ENCODE measurements at places on chromosomes 2 and 18.

GRCh38 chr18:3180325-3180724, 39.4 kb downstream of the MYOM1 start:
- no peak for DNase-seq

DNA sequence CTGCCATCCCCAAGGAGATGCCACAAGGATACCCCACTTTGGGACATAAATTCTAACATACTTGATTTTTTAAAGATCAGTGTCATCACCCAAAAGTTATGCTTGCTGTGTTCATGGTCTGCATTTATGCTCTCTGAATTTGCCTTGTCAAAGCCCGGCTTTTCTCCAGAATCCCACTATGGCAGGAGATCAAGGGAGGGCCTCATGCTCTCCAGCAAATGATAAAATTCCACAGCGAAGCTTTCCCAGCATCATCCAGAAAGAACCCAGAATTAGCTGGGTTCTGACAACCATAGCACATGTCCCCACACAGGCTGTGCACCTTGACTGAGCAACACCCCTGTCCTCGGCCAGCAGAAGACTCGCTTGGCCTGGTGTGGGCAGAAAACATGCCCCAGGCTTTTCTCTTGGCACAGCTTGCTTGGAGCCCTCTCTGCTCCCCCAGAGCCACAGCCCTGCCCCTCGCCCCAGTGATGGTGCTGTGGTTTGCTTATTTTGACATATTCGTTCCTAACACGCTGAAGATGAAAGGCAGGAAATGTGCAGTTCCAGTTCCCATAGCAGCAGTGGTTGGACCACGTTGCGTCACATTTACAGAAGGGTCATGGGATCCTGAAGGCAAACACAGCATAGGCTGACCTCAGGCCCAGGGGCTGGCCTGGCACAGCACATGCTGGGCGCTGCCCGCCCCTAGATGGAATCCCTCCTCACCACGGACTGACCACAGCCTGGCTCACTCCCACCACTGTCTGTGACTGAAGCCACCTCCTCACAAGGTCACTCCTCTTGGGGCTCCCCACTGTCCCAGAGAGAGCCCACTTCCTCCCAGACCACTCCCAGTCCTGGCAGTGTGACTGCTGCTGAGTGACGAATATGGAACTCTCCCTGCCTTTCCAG, 14.1 kb upstream of the CHRNA1 start:
- peak; percentile 10 for DNase-seq

- DNase-seq = no peak
These were observed 119.1 kb upstream of the RND3 start for GRCh38 chr2:150606380-150607060.

GRCh38 chr2:200748779-200749178, 62.9 kb upstream of the BZW1 start:
- no peak for DNase-seq

DNA sequence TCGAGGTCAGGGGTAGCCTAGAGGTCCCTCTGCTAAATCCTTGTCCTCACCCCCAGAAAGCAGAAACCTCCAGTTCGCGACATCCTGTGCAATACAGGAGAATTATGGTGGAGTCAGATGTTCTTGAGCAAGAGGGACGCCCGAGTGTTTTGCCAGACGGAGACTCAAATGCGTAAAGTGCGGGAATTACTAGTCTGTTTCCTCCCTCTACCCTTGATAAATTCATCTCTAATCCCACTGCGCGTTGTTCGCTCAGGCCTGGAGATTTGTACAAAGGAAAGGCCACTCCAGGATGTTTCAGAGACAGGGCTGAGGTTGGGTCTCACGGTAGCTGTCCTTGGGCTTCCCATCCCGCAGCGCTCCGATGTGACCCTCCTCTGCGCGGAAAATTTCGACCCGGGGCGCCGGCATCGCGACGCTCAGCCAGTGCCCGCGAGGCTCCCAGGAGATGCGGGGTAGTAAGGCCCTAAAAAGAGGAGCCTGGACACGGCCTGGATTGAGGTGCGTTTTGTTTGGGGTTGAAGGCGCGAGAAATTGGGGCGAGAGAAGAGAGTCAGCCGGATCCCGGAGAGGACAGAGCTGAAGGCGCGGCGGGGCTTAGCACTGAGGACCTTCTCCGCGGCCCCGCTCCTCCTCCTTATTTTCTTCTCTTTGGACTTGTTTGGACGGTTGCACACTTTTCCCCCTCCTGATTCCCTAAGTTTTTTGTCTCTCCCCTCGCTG, 2.6 kb upstream of the NEUROD1 start:
- DNase-seq = no peak

DNA sequence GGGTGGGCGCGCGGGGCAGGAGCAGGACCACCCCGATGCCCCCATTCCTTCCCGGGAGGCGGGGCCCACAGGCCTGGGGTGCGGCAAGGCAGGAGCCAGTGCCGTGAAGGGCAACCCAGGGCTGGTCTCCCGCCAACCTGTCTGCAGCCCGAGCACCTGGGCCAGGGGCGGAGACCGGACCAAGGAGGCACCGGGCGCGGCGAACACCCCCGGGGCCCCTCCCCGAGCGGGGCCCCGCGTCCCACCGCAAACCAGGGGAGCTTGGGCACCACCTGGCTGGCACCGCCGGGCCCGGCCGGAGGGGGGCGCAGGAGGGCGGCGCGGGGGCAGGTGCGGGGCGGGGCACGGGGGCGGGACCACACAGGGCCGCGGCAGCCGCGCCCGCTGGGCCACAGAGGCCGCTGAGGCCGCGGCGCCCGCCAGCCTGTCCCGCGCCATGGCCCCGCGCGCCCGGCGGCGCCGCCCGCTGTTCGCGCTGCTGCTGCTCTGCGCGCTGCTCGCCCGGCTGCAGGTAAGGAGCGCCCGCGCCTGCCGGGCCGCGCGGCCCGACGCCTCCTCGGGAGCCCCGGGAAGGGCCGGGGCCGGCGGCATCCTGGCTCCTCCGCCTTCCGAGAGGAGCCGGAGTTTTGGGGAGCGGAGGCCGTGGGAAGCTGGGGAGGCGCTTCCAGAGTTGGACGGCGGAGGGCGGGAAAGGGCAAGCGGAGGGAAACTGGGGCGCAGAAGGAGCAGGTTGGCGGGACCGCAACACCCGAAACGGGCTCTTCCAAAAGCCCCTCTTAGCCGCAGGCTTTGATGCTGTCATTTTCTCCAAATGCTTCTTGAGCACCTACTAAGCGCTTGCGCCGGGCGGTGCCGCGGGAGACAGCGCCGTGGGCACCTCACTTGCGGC, at the start of gene TNFRSF11A:
TSS of gene TNFRSF11A (plus strand) at position 394 of the 889 bp plus-strand sequence. CDS start at position 437, 43 bp downstream.
- DNase-seq = peak; percentile 50

- no peak for DNase-seq
These were observed 52.4 kb upstream of the STAT1 start for GRCh38 chr2:191066197-191066918.

GRCh38 chr2:102028470-102028869, 36.7 kb downstream of the IL1R2 start:
- no peak for DNase-seq

DNA sequence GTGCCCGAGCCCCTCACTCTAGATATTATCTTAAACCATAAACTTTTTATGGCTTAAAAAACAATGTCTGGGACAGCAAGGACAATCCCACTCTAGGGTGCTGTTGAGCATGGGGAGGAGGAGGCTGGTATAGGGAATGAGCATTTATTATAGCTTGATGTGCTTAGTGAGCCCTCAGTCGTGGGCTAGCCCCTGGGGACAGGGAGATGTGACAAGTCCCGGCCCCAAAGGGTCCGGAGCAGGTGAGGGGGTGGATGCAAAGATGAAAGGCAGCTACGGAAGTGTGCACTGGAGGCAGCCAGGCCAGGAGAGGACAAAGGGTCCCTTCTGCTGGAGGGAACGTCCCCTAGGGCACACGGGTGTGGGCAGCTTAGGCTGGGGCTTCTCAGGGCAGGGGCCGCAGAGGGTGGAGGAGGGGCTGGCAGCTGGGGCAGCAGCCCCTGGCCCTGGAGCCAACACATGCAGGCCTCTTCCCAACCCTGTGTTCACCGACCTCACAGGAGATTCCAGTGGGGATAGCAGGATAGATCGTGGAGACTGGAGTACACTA, 106.3 kb upstream of the GPC1 start:
- DNase-seq = no peak

- DNase-seq = no peak
These were observed 287.6 kb downstream of the PHLPP1 start for GRCh38 chr18:63002803-63003445.

GRCh38 chr2:217848351-217848957, 154.3 kb downstream of the TNS1 start:
- no peak for DNase-seq

GRCh38 chr18:63648241-63648640, 4.2 kb upstream of the SERPINB4 start:
- DNase-seq = no peak

- no peak for DNase-seq
These were observed 821.4 kb downstream of the RNF144A start for GRCh38 chr2:7738596-7738995.

- DNase-seq = no peak
These were observed 16.5 kb upstream of the INO80C start for GRCh38 chr18:35514283-35514682.

- no peak for DNase-seq
These were observed 34.4 kb downstream of the CABLES1 start for GRCh38 chr18:23169673-23170044.

DNA sequence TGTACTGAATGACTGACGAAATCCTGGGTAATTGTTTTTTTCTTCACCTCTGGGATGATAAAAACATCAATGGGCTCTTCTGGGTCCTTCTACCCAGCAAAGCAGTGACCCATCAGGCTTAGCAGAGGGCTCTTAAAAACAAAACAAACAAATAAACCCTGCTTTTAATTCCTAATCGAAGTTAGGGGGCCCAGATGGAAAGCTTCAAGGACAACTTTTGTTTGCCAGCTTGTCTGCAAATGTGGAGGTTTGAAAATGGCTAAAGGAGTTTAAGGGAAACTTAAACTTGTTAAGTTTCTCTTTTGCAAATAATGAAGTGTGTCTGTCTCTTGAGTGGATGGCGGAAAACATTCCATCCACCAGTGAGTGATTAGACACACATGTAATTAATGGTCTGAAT, 327.2 kb downstream of the SATB2 start:
- DNase-seq = no peak

DNA sequence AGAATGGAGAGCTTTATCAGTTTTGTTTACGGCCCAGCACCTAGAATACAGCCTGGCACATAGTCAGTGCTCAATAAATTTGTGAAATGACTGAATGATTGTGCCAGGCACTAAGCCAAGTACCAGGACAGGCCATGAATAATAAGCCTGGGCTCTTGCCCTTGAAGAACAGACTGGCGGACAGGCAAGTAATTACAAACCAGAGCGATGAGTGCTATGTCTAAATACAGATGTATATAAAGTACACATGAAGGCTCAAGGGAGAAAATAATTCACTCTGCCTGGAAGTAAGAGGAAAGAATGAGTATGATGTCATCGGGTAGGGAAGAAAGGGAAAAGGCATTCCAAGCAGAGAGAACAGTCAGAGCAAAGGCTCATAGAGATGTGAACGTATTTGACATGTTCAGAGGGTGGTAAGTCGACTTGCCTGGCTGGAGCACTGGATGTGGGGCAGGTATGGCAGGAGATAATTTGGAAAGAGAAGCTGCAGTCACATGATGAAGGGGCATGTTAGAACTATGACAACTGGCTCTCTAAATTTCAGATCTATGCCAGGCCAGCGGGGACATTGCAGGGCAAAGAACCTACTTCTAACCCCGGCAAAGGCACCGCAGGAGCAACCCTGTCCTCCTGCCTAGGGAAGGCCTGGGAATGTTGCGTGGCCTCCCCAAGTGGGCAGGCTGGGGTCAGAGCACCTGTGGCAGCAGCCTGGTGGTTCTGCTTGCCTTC, 119.1 kb upstream of the STPG4 start:
- DNase-seq = no peak

GRCh38 chr2:183552716-183553115, 428.5 kb downstream of the NUP35 start:
- DNase-seq = no peak

DNA sequence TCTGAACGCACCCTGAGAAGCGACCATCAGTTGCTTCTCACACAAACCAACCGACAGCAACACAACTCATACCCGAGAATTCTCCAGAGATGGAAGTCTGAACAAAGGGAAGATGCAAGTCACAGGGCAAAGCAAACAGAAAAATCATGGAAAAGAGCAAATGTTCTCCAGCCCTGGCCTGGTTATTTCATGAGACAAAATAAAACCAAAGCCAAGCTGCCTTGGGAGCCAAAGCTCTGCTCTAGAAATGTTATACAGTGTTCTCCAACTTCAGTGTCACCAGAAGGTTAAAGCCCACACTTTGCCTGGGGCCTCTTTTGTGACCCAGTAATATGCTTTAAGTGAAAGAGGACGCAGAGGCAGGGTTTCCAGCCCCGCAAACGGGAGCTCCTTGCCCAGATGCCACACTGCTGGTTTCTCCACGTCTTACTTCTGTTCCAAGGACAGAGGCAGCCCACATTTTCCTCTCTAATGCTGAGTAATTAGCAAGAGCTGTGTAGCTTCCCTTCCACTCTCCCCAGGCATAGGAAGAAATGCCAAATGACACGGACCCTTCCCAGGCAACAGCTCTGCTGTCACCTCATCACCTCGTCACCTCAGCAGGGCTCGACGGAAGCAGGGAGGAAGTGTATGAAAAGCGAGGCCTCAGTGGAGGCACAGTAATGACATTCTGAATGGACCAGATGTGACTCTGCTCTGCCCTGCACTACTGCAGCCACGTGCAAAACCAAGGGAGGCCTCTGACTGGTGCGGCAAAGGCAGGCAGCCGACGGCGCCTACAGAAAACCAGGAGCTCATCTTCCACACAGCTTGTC, 64.7 kb downstream of the FBXO15 start:
- no peak for DNase-seq

- no peak for DNase-seq
These were observed 209.0 kb downstream of the MC4R start for GRCh38 chr18:60163622-60164021.

DNA sequence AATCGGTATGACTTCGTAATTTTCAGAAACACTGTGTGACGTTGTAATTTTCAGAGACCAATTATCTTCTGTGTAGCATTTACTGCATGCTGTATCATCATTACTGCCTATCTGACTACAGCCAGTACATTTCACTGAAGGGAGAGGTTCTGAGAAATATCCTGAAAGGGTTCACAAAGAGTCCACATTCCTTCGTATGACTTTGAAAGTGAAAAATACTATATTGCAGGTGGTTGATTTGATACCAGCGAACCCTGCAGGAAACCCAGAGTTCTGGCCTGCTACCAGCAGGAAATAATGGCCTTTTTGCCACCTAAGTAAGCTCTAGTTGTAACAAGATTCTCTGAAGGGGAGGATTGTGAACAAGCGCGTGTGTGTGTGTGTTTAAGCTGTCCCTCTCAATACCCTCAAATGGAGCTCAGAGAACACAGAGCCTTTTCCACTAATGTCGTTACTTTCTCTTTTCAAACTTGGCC, 155.5 kb downstream of the ARHGAP28 start:
- DNase-seq = no peak

- no peak for DNase-seq
These were observed 2.1 kb downstream of the RRM2 start for GRCh38 chr2:10124538-10125045.

DNA sequence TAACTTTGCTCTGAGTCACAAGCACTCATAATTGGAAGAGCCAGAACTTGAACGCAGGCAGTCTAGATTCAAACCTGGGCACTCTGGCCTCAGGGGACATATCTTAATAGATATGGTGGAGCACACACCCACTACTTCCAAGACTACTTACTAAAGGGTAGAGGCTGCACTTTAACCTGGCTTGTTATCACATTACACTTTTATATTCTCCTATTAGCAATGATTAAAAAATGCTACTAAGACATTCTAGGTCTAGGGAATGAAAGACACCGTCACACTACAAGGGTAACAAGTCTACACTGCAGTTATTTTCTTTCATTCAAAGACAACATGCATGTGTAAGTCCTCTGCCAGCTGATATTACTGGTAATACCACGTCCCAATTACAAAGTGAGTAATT, 258.8 kb downstream of the ZNF521 start:
- DNase-seq = no peak
